ENCODE measurements at places on chromosomes 4 and X.

- DNase-seq = no peak
Observed at GRCh38 chrX:147693511-147693910, 218.2 kb upstream of the FMR1 start.

DNA sequence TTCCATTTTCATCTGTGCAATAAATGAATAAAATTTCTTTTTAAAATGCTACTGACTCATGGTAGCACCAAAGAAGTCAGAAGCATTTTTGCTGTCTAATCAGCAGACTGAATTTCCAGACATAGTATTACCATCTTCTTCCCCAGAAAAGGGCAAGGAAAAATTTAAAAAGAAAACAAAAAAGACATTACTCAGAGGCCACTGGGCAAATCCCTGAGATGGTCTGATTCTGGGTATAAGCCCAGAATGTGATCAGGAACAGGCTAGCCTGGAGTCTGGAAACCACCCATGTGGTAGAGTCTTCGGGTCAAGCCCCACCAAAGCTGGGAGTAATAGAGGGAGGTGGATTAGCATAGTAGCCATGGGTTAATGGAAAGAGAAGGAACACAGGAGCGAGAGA is 342.8 kb downstream of the FBXW7 start:
- DNase-seq = no peak

- no peak for DNase-seq
Observed at GRCh38 chrX:18906286-18906685, 77.6 kb downstream of the PHKA2 start.

DNA sequence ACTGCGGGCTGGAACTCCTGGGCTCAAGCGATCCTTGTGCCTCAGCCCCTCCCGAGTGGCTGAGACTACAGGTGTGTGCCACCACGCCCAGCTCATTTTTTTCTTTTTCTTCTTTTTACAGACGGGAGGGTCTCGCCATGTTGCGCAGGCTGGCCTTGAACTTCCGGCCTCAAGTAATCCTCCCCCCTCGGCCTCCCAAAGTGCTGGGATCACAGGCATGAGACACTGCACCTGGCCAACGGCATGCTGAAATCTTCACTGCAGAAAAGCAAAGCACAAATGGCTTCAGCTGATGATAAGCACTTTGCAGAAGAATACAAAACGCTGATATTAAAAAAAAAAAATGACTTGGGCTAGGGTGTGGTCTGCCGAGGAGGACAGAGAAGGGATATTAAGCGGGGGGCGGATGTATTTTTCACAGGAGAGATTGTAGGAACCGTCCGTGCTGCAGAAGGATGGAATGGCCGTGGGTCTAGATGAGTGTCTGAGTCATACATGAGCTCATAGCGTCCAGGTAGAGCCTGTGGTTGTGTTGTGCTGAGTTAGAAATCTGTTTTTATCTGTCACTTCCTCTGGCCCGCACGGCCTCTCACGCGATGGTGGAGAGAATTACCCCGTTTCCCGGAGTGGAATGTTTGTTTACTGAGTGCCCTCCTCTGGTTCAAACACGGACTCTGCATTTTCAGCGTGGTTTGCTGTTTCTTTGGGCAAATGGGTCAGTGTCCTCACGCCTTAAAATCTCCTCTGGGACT is 8.5 kb upstream of the AKAP17A start:
- peak; percentile 75 for DNase-seq

- no peak for DNase-seq
Observed at GRCh38 chr4:125168531-125168930, 146.2 kb upstream of the FAT4 start.

- peak; percentile 67 for DNase-seq
Observed at GRCh38 chr4:152079543-152080293, 318.9 kb upstream of the GATB start.

DNA sequence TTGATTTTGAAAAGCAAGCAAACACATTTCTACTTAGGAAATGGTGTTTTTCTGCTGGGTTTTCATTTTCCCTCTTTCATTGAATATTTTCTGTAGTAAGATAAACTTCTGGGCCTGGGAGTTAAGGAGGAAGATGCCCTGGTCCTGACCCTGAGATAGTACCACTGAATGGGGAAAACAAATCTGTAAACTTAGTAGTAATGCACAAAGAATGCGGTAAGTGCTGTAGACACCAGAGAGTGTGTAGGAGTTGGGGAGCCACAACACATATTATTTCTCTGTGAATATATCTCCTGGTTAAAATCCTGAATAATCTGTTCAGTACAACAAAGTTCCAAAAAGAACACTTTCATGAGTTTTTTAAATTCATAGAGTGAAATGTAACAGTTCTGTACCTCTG is 178.3 kb downstream of the MAPK10 start:
- DNase-seq = no peak

GRCh38 chr4:5752376-5753184 is 41.6 kb downstream of the EVC start:
- DNase-seq = no peak
